ENCODE measurements at places on chromosomes 2 and 18.

DNA sequence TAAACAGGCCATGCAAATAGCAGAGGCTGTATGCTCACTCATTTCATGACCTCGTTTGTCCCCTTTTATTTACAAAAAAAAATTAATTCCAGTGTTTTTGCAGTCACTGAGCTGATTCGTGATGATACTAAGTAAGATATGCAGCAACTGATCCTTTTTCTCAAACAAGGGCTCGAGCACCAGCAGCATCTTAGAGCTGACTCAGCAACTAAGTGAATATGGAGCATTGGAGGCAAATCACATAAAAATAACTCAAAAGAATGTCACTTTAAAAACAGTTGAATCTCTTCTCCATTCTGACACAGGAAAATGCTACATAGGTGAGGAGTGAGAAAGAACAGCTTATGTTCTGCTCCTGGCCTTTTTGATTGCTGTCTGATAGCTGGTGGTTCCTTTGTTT lies 152.8 kb downstream of the ABCA12 start:
- no peak for DNase-seq

DNA sequence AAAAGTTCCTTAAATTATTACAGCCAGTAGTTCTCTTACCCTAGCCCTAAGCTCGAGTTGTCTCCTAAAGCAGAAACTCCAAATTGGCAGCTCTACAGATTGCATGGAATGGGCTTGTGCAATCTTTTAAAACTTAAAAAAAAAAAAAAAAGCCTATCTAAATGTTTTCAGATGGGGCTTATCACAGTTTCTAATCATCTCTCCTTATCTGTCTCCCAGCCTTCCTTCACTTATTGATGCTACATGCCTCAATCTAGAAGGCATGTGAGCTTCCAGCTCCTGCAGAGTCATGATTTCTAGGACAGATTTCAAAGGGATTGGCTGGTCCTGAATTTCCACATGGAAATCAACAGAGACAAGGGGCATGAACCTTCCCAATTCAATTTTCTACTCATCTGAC lies 33.1 kb upstream of the PELI1 start:
- no peak for DNase-seq

DNA sequence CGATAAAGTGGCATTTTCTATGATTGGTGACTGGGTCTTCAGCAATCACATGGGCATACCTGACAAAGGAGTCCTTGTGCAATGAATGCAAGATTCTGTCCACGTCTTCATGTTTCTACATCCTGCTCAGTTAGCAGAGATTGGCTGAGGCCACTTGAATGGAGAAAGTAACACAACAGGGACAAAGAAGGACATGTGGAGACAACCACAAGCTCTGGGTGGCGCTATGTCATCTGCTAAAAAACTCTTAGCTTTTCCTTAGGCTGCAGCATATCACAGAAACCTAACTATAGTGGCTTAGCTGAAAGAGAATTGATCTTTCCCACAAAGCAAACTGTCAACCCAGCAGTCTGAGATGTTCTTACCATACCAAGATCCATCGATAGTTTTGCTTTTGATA lies 1109.7 kb downstream of the SOCS6 start:
- no peak for DNase-seq

GRCh38 chr2:66440708-66441497 lies 6.0 kb downstream of the MEIS1 start:
- DNase-seq, result no peak

- no peak for DNase-seq
Observed at GRCh38 chr2:57881998-57882888, 164.4 kb upstream of the VRK2 start.

DNA sequence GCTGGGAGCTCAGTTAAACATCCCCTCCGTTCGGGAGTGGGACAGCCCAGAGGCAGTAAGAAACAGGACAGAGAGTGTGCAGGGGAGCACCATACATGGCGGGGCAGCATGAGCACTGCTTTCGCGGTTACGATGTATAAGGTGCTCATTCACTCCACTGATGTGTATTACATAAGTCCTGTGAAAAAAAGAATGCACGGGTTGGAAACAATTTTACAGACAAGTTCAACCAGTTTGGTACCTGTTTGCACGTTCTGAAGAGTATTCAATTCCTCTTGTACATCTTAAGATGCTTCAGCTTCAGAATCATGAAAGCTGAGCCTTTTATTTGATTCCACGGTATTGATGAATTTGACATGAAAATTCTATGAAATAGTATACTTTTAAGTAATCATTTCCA lies 97.8 kb upstream of the NETO1 start:
- no peak for DNase-seq

All from forelimb muscle (tissue), 1 donor.